ENCODE measurements at places on chromosomes 7 and 10.

- DNase-seq, result no peak
These were observed 3.1 kb downstream of the PWWP2B start for GRCh38 chr10:132400041-132400546.

DNA sequence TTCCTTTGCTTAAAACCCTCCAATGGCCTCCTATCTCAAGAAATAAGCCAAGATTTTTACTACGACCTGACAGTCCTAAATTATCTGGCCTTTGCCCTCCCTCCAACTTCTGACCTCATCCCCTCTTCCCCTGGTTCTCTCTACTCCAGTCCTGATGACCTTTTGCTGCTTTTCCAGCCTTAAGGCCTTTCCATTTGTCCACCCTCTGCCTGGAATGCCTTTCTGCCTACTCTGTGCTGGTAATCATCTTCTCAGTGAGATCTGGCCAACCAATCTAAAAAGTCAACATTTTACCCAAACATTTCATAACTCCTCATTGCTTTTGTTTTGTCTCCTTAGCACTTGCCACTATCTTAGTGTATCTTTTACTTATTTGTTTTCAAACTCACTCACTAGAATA, 75.7 kb downstream of the VPS41 start:
- no peak for DNase-seq

GRCh38 chr10:91977491-91977890, 53.9 kb downstream of the BTAF1 start:
- no peak for DNase-seq

DNA sequence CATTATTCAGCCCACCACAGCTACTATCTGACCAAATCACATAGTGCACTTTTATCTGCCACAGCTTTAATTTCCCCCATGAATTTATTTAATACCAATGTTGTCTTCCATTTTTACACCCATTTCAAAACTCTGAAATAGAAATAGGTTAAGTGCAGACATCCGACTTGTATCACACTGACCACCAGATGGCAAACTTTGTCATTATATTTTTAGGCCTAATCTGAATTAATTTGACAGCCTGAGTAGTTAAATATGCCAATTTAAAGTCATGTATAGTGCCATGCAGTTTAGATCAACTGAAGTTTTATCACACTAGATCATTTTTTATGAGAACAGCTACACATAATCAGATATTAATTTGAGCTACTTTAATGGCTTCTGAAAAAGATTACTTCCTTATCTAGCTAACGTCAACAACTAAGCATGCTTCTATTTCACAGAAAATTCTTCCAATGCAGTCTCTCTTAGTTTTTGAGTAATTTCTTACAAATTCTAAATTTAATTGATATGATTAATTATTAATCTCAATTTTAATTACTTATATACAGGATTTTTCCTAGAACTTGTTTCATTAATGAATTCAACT, 566.4 kb downstream of the GFRA1 start:
- no peak for DNase-seq

GRCh38 chr10:99573790-99574189, 41.0 kb downstream of the NKX2-3 start:
- DNase-seq, result no peak

DNA sequence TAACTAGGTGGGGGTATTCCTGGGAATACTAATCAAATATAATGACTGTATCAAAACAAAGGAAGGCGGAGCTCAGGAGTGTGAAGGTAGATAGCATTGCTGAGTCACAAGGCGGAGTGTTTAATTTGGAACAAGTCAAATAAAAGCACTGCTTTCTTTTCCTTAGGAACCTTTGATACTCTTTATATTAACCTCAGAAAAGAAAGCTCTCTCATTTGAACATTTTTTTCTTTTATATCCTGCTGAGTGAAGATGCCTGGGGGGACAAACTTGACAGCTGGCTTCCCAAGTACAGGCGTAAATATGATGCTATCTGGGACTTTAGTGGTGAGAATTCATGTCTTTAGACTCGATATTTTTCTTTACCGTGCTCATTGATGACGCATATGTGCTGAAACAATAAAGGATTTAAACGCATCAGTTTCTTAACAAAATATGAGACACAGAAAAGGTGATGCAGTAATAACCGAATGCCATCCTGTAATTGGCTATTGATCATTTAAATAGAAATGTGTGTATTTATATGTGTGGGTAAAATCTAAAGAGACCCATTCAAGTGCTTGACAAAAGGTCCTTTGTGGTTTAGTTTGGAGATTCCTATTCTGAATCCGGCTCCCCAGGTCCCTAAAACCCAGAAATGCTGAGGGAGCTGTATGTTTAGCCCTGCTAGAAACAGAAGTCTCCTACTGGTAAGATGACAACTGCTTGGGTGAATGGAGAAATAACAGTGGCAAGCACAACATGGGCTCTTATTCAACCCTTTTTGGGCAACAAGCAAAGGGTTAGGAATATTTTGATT, 102.7 kb downstream of the PRTFDC1 start:
- no peak for DNase-seq

DNA sequence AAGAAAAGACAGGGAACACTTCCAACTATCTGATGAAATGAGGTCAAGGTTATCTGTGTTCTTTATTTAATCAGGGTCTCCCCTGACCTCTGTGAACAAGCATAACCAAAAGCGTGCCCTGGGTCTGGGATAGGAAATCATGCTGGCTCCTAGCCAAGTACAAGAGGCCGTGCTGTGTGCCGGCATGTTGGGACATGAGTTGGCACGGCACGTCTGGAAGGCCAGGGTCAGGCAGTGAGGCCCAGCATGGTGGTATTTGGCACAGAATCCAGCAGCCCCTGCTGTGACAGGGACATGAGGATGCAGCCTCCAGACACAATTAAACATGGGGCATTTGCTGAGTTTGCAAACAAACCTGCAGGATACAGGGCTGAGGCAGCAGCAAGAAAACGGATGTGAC, 320.4 kb downstream of the PLXNA4 start:
- DNase-seq, result no peak

GRCh38 chr7:128713794-128714193, 25.4 kb upstream of the CALU start:
- DNase-seq, result no peak

DNA sequence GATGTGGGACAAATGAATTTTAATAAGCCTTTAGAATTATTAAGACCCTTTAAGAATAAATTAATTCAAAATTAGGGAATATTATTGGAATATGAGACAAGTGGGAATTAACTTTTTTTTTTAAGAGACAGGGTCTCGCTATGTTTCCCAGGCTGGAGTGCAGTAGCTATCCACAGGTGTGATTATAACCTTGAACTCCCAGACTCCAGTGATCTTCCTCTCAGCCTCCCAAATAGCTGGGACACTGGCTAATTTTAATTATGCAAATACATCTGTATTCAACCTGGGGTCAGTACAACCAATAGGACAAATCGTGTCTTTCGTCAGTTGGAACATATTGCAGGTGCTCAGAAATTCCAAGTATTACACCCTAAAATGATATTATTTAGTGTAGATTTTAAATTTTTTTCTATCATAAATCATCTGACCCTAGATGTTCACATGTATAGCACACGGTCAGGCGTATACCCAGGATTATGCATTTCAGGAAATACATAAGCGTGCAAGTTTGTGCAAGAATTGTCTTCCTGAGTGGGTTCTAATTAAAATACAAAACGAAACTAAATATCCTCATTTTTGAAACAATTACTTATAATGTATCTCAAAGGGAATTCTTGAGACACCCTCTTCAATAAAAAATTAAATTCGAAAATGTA, 1.2 kb downstream of the NT5C3A start:
- no peak for DNase-seq

DNA sequence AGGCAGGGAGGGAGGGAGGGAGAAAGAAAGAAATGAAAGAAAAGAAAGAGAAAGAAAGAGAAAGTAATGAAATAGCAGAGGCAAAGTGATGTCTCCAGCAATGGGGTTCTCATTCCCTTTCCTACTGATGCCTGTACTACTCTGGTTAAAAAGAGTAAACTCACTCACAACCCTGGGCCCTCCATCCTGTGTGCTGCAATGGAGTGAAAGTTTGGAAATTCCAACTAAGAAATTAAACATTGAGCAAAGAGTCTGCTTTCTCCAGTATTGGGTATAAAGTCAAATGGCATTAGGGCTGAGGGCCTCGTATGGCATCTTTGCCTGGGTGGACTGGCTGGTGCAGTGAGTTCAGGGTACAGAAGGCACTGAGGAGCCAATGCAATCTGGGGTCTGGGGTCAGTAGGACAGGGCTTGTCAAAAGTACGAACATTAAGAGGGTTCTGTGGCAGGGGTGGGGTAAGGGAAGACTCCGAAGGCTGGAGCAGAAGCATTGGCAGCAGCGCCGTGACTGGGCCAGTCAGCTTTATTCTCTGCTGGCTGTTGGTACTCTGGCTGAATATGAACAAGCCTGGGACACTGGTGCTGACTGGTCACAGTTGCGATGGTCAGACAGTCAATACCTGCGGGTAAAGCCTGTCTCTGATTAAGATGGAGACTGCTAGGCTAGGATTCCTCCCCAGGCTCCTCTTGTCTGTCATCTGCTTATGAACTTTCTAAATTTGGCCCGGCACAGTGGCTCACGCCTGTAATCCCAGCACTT, 24.1 kb upstream of the TNS3 start:
- DNase-seq, result no peak

DNA sequence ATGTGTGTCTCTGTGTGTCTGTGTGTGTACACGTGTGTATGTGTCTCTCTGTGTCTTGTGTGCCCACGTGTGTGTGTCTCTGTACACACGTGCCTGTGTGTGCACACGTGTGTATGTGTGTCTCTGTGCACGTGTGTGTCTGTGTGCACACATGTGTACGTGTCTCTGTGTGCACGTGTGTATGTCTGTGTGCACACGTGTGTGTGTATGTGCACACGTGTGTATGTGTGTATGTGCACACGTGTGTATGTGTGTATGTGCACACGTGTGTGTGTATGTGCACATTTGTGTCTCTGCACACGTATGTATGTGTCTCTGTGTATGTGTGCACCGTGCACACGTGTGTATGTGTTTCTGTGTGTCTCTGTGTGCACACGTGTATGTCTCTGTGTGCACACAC, 248.7 kb upstream of the SHH start:
- no peak for DNase-seq

- no peak for DNase-seq
These were observed 102.7 kb upstream of the FAM13C start for GRCh38 chr10:59465088-59465487.

DNA sequence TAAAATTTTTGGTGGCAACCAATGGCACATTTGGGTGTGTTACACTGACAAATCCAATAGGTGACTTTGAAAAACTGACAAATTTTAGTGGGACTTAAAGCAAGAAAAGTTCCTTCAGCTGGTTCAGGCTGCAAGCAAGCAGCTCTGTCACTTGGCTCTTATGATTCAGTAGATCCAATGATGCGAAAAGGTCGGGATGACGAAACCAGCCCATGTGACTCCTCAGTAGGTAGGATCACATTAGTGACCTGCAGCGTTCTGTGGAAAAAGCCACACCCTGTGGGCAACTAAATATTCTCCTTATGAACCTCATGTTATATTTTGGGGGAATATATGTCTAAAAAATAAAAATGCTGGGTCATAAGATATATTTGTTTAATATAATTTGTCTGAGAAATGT, 13.3 kb upstream of the TSGA13 start:
- no peak for DNase-seq

- no peak for DNase-seq
These were observed 224.2 kb downstream of the XPNPEP1 start for GRCh38 chr10:109698882-109699664.

GRCh38 chr7:149490083-149490760, 7.4 kb downstream of the ZNF746 start:
- no peak for DNase-seq

DNA sequence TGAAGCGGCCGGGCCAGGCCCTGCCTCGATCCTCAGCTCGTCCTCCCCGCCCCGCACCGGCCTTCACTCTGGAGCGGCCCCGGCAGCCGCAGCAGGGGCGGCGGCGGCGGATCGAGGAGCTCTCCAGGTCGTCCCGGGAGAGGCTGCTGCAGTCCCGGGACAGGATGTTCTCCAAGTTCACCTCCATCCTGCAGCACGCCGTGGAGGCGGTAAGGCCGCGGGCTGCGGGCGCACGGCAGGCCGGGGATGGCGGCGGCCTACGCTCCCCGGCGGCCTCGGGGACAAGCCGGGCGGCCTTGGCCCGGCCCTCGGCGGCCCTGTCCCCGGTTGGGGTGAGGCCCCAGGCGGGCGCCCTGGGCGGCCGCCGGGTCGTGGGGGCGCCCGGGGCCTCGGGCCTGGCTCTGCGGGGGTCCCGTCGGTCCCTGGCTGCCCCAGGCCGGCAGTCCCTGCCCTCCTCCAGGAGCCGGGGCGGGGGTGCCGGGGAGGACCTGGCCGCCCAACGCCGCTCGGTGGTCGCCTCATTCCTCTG, 399 bp downstream of the FHIP2A start:
- no peak for DNase-seq

GRCh38 chr7:40874756-40875155, 740.0 kb downstream of the SUGCT start:
- DNase-seq, result no peak

DNA sequence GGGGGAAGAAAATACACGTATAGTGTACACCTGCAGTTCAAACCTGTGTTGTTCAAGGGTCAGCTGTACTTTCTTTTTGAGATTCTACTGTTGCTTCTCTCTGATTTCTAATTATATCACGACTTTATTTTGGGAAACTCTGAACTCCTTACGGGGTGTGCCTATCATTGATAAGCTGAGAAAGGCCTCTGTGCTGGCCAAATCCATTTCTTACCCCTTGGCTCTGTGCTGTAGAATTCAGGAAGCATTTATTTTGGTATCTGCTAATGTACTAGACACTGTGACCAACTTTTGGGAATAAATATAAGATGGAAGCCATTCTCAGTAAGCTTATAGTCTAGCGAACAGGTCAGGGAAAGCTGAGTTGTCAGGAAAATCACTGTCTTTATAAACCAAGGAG, 26.9 kb upstream of the RPA3 start:
- no peak for DNase-seq

DNA sequence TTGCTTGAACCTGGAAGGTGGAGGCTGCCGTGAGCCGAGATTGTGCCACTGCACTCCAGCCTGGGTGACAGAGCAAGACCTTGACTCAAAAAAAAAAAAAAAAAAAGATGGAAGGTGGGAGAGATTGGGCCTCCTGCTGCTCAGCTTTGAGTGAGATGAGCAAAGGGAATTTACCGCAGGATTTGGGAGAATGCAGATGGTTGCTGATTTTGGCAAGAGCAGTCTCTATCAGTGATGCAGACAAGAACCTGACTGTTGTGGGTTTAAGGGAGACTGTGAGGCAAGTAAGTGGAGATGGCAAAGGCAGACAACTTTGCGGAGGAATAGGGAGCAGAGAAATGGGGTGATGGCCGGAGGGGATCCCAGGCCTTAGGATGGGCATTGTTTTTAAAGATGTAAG, 1140.8 kb upstream of the AUTS2 start:
- DNase-seq, result no peak

GRCh38 chr7:112723416-112723815, 66.8 kb downstream of the TMEM168 start:
- DNase-seq, result no peak
